ENCODE measurements at places on chromosomes 16 and 17.
A peak's percentile ranks its signal among the peaks of the same experiment; 100 is the strongest.

DNA sequence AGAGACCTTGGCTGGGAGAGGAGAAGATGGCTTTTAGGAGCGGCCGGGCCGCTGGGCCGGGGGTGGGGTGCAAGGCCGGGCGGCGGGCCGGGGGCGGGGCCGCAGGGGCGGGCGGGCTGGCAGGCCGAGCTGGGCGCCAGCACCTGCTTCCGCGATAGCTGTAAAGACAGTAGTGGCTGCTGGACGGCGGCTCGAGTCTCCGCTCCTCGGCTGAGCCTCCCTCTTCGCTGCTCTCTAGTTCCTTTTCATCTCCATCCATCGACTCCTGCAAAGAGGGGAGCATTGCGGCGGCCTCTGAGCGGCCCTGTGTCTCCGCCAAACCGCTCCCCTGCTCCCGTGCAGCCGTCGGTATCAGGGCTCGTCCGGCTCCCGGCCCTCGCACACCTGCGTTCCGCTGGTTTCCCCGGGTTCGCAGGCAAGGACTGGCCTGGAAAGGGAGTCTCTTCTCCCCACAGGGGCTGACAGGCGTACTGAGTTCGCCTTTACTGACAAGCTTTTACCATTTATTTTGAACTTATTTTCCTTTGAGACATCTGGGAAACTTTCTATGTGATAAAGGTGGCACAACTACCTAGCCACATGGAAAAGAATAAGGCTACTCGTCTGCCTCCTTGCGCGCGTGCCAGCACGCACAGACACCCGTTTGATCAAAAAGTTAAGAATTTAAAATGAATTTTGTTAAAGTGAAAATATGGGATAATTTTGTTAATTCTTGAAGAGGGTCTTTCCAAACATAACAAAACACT is at the start of gene C17orf75:
Gene C17orf75, minus strand, starts transcription at position 317 of the 746 bp plus-strand sequence. Its CDS starts 34 bp downstream, at position 283.
- peak; percentile 86 for DNase-seq

GRCh38 chr17:39740357-39741111 is 2.8 kb downstream of the GRB7 start:
- peak; percentile 28 for DNase-seq

- DNase-seq = peak; percentile 64
Observed at GRCh38 chr16:14529010-14529669, 100.9 kb downstream of the PARN start.

DNA sequence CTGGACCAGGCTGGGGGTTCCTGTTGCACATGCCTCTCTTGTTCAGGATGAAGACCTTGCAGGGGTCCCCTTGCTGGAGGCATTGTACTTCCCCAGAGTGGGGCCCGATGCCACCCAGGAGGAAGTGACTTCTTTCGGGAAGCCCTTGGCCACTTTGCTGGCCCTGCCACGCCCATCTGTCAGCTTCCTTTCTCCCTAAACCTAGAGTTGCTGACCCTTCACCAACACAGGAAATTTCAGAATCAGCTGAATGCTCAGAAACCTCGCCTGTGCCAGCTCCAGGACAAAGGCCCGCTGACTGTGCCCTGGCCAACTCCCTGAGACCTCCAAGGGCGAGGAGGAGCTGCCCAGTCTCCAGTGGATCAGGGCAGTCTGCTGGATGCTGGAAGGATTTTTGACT is 26.7 kb downstream of the WNT9B start:
- DNase-seq = no peak

DNA sequence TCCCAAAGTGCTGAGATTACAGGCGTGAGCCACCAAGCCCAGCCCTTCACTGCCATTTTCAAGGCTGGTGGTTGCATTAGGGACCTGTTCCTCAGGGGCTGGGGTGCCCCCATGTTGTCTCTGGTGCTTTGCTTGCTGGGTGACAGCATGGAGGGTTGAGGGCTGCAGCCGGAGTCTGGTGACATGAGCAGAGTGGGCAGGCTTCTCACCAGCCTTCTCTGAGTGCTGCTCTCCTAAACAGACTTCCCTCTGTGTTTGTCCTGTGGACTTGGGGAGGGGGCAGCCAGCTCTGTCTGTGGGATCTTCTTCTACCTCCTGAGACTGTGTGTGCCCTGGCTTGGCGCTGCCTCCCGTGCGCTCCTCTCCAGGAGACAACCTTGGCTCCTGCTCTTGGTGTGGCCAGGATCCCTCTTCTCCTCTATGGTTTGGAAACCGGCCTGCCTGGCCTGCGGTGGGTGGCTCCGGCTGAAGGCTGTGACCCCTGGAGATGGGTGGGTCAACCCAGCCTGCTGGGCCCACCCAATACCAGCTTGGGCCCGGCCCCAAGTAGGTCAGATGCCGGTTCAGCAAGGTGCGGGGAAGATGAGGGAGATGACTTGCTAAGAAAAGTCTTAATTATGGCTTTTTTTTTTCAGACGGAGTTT is 72.1 kb downstream of the PDPK1 start:
- no peak for DNase-seq

- no peak for DNase-seq
Observed at GRCh38 chr17:66702106-66702936, 132.6 kb upstream of the CACNG5 start.

GRCh38 chr16:57049678-57050077 is 42.7 kb upstream of the CPNE2 start:
- no peak for DNase-seq

GRCh38 chr17:37820313-37820994 is 75.6 kb upstream of the HNF1B start:
- no peak for DNase-seq

DNA sequence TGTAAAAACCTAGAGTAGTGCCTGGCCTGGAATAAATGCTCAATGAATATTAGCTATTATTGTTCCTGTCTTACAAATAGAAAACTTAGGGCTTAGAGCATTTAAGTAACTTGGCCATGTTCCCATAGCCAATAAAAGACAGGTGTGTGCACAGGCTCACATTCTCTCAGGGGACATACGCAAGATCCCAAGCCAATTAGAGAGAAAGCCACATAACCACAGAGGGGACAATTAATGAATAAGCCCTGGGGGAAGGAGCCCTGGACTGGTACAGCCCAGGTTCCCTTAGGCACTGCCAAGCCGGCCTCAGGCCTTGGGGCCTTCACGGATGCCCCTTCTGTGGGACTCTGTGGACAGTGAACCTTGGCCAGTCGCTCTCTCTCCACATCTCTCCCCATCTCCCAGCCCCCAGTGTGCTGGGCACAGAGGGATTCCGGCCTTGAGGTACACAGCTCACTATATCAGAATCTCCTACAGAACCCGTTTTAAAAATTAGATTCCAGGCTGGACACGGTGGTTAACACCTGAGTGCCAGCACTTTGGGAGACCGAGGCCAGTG is 27.3 kb upstream of the ABCC12 start:
- no peak for DNase-seq

DNA sequence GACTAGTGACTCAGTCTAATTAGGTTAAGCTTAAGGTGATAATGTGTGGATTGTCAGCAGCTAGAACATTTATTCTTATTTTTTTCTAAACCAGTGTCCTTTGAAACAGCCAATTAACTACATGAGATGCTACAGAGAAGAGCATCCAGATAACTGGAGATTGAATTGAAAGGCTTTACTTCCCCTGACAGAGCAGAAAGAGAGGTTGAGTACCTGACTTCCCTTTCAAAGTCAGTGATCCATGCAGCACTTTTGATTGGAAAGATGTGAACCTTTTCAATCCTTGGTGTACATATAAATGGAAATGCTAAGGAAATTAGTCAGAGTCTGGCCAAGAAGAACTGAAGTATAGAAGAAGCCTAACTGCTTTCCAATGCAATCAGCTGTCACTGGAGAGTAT is 653.8 kb downstream of the CDH8 start:
- no peak for DNase-seq

DNA sequence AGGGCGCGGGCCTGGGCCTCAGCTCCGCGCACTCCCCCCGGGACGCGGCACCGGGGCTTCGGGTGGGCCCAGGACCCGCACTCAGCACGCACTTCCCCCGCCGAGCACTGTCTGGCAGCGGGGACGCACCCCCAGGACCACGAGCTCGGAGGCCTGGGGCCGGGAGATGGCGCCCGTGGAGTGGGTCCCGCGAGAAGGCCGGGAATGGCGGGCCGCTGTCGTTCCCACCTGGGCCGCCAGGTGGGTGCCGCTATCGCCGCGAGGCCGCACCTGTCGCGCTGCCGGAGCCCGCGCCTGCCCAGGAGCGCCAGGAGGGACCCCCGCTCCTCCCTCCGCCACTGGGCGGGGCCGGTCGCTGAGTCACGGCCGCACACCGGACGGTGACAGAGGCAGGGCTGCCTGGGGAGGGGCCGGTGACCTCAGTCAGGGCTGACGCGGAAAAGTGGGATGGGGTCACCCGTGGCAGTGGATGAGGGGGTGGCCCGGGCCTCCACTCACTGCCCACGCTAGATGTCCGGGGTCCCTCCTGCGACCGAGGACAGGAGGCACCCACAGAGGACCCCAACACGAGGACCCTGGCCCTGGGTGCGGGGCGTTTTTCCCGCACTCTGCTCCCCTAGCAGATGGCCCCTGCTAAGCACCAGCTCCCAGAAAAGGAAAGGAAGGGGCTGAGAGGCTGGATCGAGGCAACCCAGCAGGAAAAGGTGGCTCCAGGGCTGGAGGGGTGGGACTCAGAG is 6.9 kb upstream of the ACTG1 start:
- DNase-seq = peak; percentile 78

DNA sequence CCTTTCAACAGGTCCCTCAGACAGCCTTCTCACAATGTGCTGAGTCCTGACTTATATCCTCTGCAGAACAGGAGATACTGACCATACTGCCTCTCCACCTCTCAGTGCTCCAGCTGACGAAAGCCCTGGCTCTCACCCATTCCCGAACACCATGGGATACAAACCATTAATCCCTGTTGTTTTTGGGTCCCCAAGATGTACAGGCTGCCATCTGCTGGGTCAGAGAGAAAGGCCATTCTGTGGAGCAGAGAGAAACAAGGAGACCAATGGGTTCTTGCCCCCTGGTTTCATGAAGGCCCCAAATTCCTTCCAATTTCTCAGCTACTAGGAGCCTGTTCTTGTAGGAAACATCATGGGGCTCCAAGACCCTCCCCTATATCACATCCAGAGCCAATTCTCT is 3.0 kb downstream of the ERN2 start:
- no peak for DNase-seq

DNA sequence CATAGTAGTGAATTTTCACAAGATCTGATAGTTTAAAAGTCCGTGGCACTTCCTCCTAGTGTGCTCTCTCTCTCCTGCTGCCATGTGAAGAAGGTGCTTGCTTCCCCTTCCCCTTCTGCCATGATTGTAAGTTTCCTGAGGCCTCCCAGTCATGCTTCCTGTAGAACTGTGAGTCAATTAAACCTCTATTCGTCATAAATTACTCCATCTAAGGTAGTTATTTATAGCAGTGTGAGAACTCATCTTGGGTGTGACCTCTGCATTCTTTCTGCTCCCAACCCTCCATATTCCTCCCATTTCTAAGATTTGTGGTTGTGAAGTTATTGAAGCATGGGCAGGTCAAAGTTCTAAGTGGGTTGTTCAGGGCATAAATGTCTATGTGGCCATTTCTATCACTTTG is 62.1 kb upstream of the ADAMTS18 start:
- no peak for DNase-seq

GRCh38 chr17:50003911-50004310 is 8.9 kb upstream of the DLX3 start:
- DNase-seq = no peak

GRCh38 chr16:55701442-55702319 is 45.9 kb downstream of the SLC6A2 start:
- peak; percentile 57 for DNase-seq

GRCh38 chr17:74543406-74543805 is 2.5 kb downstream of the CD300C start:
- no peak for DNase-seq

DNA sequence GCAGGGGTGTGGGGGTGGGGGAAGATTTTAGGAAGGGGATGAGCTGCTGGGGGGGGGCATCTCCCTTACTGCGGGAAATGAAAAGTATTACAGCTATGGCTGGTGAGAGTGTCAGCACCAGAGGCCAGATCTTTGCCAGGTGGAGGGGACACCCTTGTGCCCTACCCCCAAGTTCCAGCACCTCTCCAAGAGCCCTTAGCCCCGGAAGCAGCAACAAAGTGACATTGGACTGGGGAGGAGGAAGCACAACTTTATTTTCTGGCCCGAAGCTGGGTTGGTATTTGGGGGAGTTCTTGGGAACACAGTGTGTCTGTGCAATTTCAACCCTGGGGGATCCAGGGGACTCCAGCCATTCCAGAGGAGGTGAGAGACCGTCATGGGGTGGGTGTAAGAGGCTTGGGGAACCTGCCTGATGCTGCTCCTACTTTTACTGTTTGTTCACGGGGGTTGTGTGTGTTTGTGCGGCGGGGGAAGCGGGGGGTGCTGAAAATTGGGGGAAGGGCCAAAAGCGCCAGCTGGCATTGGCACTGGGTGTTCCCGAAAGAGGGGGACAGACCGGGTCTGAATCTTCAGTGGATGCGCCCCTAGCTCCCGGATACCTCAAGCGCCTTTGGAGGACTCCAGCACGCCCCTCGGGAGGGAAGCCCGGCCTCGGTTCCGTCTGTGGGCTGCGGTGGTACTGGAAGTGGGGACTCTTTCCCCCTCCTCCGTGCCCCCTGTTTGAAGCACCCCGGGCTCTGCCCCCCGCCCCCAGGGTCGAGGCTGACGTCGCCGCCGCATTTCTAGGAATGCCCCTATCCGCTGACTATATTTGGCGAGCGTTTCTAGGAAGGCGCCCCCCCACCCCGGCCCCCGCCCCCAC is 230.3 kb downstream of the MRTFB start:
- peak; percentile 74 for DNase-seq

GRCh38 chr17:17304521-17304985 is 1.4 kb downstream of the NT5M start:
- DNase-seq = peak; percentile 55

DNA sequence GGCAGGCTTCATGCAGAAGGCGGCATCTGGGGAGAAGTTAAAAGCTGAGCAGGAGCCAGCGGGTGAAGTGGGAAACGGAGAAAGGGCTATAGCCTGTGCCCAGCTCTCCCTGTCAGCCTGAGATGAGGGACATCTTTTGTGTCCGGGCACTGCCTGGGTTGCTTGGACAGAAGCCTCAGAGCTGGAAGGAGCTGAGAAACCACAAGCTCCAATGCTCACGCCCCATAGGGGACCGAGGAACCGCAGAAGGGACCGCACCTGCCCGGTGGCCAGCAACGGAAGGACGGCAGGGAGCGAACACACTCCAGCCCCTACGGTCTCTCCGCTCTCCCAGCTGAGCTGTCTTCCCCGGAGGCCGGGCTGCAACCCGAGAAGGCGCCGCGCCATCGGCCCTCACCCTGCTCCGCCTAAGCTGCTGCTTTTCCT is 175.8 kb downstream of the NPIPB11 start:
- DNase-seq = no peak

GRCh38 chr17:51091635-51092034 is 29.0 kb downstream of the SPAG9 start:
- DNase-seq = no peak
